COLO829 (cell line): ENCODE measurements at places on chromosomes 12 and 14.

- no peak for DNase-seq
Observed at GRCh38 chr14:68368850-68369249, 424.0 kb downstream of the ZFP36L1 start.

DNA sequence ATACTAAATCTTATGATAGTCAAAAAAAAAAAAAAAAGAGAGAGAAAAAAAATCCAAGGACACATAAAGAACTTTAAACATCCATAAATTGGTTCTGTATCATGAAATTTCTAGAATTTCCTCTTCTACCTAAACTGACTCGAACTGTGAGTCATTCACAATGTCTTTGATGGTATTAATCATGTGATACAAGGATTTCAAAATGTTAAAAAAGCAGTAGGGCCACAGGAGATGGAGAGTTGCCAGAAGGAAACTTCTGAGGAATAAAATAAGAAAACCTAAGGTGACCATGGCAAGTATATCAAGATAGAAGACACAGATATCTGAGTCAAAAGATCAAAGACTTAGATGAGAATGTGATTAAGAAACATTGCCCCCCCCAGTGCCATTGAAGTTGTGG lies 1320.9 kb upstream of the FLRT2 start:
- DNase-seq = peak; percentile 31

GRCh38 chr14:36817071-36817930 lies 155.6 kb downstream of the PAX9 start:
- no peak for DNase-seq

DNA sequence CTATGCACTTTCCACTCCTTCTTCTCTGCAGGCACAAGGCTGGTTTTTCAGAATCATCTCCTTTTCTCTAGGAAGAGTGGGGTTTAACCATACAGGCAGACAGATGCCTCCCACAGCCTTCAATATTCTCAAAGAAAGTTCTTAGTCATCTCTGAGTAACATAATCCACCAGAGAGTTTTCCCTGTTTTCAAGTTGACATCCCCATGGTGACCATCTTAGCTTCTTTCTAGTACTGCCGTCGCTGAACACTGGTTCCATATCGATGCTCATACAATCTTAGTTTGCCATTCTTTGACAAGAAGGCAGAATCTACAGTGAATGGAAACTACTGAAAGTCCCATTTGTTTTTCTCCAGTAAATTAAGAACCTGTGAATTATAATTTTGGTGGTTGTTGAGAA lies 28.6 kb downstream of the TPH2 start:
- DNase-seq = no peak

- DNase-seq = no peak
Observed at GRCh38 chr12:67705394-67706370, 57.1 kb downstream of the DYRK2 start.

- DNase-seq = no peak
Observed at GRCh38 chr14:42911642-42912041, 1305.0 kb downstream of the LRFN5 start.

DNA sequence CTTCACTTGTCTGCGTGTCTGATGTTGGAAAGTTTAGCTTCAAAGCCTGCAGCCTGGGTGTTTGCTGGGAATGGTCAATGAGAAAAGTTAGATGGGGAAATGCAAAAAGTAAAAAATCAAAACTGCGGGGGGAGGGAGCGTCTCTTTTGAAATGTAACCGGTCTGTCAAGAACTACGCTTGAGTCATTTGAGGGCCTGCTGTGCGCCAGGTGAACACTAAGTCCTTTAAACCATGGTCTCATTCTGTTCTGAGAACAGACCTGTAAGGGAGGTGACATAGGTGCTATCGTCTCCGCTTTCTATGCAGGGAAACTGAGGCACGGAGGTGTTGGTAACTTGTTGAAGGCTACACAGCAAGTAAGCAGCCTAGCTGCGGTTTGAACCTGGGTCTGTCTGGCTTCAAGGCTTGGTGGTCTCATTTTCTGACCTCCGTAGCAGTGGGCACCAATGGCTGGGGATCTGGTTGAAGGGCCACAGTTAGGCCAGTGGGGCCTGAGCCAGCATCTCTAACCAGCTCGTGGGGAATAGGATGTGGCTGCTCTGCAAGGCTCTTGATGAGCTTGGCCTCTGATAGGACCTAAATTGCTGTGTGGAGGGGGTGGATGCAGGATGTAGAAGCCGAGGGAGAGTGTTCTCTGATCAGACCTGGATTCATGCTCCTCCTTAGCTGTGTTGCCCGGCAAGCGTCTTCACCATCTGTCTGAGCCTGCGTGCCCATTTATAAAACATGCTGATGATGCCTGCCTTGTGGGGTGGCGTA lies 41.5 kb downstream of the KCTD10 start:
- DNase-seq = no peak

- no peak for DNase-seq
Observed at GRCh38 chr12:94889445-94890210, 113.9 kb downstream of the NDUFA12 start.

DNA sequence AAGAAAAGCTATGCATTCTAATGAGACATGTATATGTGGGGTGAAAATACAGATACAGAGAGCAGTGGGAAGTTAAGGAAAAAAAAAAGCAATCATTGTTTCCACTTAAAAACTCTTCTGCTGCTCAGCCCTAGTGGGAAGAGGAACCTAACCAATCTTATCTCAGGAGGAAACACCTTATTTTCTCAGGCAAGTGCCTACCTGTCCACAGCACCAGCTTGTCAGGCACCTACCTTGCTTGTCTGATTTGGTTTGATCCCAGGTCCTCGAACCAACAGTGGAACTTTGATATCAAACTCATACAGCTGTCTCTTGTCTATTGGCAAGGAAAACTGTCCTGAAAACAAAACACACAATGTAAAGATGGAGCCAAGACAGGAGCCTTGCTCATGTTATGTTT lies 22.4 kb downstream of the GNS start:
- no peak for DNase-seq

- DNase-seq = no peak
Observed at GRCh38 chr14:95463171-95463901, 53.1 kb downstream of the SYNE3 start.

- no peak for DNase-seq
Observed at GRCh38 chr12:119069147-119069642, 87.9 kb downstream of the SRRM4 start.

GRCh38 chr12:130121226-130122000 lies 40.9 kb upstream of the FZD10 start:
- no peak for DNase-seq

DNA sequence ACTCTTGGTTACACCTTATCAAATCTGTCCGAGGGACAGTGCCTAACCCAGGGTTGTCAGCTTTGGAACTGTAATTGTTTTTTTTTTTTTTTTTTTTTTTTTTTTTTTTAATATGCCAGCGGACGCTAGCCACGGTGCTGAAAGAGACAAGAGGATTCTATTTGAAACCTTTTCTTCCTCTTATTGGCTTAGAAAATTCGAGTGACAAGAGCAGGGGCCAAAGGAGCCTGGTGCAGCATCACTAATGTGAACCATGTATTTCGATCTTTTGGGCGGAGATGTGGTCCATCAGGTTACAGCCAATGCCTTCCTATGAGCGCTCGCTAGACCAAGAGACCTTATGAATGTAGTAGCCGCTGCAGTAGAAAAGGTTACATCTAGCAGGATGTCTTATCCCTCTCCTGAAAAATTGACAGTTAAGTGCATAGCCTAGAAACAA lies 922 bp downstream of the PTPRR start:
- DNase-seq = peak; percentile 17

- no peak for DNase-seq
Observed at GRCh38 chr14:102568115-102568614, 24.3 kb upstream of the RCOR1 start.
